ENCODE measurements at places on chromosomes 3 and 15.

- no peak for DNase-seq
Measured at GRCh38 chr3:150449169-150449721, 41.1 kb downstream of the TSC22D2 start.

- no peak for DNase-seq
Measured at GRCh38 chr3:65685621-65686235, 353.0 kb downstream of the MAGI1 start.

DNA sequence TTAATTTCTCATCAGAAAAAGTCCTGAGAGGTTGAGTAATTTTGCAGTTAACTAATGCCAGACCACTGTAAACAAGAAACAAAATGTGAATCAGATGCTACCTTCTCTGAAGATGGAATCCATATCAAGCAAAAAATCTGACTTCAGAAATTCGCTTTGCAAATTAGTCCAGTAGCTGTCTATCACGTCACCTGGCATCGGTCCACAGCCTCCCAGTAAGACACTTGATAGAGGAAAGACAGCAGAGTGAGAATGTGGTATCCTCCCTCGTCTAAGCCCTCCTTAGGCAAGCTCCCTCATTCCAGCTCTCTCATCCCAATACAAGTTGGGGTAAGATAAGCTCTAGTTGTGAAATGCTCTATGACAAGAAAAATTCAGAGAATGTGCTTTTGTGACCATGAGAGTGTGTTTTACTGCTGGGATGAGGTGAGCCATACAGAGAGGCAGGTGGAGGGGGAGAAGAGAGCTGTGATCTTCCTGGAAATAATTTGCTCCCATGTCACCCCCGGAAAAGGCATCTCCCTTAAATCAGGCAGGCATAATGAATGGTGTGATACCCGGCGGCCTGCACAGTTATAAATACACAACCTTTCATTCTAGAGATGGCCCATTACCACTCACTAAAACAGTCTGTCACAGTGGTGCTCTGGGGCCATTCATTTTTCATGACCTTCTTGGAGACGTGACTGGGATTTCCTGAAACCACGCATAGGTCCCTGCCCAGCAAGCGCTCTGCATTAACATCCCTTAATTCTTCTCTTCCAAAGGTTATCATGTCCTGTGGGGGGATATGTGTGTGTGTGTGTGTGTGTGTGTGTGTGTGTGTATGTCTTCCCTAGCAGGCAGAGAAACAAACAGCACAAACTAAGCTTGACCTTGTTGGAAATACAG lies 602.0 kb upstream of the KCNMB2 start:
- no peak for DNase-seq

GRCh38 chr3:82596805-82597204 lies 835.4 kb upstream of the GBE1 start:
- DNase-seq, result no peak

All from tibial nerve (tissue), 4 donors.